ENCODE measurements at places on chromosomes 1 and 21.

DNA sequence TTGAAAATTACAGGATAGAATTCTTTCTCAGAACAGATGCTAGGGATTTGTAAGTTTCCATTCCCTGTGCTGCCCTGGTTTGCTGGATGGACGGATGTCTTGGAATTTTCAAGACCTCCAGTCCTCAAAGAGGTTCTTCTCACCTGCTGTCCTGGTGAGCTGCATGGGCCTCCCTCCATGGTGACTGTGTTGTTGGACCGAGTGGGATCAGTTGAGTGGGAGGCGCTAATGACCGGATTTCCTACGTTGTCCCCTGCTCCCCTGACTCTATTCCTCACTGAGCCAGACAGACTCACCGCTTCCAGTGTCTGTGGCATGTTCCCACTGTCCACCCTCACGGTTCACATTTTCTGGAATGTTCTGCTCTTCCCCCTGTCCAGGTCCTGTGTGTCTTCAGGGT, 229.8 kb downstream of the CAMTA1 start:
- DNase-seq: no peak

- DNase-seq: no peak
These were observed 160.2 kb downstream of the COP1 start for GRCh38 chr1:176046926-176047325.

DNA sequence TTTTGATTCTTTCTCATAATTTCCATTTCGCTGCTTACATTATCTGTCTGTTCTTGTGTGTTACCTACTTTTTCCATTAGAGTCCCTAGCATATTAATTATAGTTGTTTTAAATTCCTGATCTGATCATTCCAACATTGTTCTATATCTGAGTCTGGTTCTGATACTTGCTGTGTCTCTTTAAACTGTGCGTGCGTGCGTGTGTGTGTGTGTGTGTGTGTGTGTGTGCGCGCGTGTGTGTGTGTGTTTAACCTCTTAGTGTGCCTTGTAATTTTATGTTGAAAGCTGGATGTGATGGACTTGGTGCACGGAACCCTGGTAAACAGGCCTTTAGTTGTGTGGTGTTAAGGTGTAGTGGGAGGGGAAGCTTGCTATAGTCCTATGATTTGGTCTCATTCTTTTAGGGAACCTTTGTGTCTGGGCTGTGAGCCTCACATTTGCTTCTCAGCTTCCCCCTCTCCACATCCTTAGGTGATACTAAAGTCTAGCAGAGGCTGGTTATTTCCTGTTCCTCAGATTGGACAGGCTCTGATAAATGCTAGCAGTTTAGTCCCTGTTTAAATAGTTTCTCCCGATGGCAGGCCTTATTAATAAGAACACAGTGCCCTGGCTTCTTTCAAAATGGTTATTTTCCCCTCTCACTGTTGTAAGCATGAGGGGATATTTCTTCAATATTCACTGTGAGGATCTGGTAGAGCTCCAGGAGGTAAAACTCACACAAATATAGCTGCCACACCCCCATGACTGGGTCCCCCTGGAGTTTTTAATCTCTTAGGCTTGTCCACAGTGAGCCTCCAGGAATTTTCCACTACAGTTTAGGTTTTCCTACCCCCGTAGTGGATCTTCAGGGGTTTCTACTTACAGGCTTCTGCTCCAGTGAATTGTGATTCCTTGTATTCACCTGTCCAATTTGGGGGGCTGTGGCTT, 118.3 kb downstream of the GALNT2 start:
- peak; percentile 28 for DNase-seq

DNA sequence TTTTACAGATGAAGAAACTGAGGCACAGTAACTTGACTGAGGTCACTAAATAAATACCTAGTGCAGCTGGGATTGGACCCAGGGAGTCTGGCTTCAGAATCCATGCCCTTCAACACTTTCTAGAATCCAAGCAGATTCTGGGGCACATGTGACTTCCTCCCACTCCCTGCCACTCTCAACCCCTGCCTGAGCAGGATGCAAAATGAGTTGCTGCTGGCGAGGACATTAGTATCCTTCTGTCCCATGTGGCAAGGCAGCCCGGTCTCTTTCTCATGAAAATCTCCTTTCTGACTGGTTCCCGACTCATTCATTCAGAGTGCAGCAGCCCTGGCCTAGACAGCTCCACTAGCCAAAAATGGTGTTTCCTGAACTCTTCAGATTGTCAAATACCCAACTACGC, 28.4 kb downstream of the TNNT2 start:
- no peak for DNase-seq

DNA sequence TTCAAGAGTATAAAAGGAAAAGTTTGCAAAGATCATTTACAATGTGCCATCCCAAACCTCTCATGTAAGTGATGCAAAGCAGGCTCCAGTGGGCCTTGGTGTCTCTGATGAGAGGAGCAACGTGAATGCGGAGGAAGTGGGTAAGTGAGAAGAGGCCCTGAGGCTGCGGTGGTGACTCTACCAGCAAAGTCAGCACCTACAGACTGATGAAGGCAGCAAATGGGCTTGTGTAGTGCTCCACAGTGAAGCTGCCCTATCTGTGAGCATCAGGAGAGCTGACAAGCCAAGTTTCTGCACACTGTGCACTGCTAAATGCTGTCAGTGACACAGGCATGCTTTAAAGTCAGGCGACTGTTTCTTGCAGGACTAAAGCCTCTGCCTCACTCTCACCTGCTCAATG, 15.6 kb upstream of the RAP1A start:
- DNase-seq: no peak

All from ecto neural progenitor cell (in vitro differentiated cells).